ENCODE measurements at places on chromosomes 3 and 15. TPM values are rescaled to one million over a fixed set of nuclear protein-coding genes. Genes with fewer than 3 reads are reported as not detected.

The CASR gene
- total RNA-seq = not detected

The SEMA5B gene
- total RNA-seq = 4.9 TPM

DNA sequence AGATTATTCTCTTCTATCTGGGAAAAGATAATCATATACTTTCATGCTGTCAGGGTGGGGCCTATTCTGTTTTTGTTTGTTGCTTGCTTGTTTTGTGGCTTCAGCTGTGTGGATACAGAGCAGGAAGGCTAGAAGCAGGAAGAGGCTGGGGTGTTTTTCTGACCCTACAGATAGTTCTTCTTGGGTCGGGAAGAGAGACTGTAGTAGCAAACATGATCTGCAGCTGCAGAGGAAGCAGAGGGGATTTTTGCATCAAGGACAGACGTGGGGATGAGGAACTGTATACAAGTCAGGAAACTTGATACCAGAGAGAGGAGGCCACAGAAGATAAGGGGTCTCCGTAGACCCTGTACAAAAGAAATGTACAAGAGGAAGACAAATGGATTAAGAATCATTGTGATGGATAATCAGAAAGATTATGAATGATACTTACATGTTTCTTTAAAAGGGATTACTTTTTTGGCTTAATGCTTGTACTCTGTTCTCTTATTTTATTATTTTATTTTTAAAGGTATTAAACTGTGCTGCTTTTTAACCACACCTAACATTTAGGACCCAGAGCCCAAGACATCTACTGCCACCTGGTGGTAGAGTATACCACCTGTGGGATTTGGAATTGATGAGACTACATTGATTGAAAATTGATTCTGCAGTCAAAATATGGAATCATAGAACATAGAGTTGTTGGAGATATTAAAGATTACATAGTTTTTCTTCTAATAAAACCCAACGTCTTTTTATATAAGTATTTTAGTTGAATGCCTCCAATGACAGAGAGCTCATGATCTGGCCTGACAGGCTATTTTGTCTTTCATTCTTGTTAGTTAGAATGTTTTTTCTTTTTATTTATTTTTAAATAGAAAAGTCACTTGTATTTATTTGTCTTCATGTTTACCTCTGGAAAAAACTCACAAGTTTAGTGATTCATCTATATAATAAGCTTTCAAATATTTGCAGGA is 87.3 kb upstream of the ROPN1 start:
- DNase-seq = no peak

GRCh38 chr3:45983770-45984169 is 11.9 kb downstream of the FYCO1 start:
- DNase-seq = no peak

GRCh38 chr15:64877435-64877834 is 34.3 kb upstream of the ANKDD1A start:
- DNase-seq = peak; percentile 93

- no peak for DNase-seq
Measured at GRCh38 chr15:84703808-84704207, 12.1 kb downstream of the SEC11A start.

GRCh38 chr3:30140356-30141075 is 465.9 kb upstream of the TGFBR2 start:
- no peak for DNase-seq

- no peak for DNase-seq
Measured at GRCh38 chr3:43287500-43287873, 1.1 kb downstream of the SNRK start.

DNA sequence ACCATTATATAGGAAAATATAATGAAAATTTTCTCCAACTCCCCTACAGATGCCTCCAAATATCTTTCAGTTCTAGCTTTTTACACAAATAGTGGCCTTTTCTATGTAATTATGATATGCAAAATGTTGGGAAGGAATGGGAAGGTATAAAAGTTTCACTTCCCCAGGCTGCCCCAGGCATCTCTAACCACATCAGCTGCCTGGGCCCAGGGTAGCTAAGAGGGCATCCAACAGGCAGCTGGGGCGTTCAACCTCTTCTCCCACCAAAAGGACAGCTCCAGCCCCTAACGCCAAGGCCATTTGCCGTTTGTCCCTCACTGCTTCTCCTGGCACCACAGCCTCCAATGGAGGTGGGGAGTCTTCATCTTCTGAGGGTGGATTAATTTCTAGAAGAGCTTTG is 188.1 kb upstream of the TSC22D2 start:
- DNase-seq = no peak

DNA sequence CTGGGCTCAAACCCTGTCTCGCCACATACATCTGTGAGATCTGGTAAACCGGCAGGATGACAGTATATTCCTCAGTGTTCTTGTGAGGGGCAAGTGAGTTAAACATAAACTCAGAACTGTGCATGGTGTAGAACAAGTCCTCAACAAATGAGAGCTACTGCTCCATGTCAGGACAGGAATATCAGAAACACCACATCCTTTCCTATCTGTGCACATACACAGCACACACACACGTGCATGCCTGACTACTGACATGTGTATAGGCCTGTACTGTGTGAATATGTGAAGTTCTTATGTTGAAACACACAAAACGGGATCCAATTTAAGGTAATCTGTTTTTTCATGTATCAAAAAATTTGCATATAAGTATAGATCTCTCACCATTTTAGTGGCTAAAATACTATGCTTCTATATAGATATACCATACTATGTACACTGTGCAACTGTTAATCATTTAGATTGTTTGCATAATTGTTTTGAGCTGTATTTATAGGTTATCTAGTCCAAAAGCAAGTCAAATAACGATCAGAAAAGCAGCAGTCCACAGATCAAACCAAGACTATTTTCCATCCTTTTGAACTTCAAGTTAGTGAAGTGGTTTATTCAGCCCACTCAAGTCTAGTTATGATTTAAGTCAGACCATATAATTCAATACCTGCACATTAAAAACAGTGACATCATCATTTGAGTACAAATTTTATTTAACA is 44.8 kb downstream of the CCR4 start:
- no peak for DNase-seq

- peak; percentile 7 for DNase-seq
Measured at GRCh38 chr3:50196253-50196801, 4.9 kb downstream of the GNAT1 start.
